ENCODE measurements at places on chromosomes 5 and 9.

GRCh38 chr9:129237164-129237611 lies 59.1 kb upstream of the IER5L start:
- DNase-seq: no peak

DNA sequence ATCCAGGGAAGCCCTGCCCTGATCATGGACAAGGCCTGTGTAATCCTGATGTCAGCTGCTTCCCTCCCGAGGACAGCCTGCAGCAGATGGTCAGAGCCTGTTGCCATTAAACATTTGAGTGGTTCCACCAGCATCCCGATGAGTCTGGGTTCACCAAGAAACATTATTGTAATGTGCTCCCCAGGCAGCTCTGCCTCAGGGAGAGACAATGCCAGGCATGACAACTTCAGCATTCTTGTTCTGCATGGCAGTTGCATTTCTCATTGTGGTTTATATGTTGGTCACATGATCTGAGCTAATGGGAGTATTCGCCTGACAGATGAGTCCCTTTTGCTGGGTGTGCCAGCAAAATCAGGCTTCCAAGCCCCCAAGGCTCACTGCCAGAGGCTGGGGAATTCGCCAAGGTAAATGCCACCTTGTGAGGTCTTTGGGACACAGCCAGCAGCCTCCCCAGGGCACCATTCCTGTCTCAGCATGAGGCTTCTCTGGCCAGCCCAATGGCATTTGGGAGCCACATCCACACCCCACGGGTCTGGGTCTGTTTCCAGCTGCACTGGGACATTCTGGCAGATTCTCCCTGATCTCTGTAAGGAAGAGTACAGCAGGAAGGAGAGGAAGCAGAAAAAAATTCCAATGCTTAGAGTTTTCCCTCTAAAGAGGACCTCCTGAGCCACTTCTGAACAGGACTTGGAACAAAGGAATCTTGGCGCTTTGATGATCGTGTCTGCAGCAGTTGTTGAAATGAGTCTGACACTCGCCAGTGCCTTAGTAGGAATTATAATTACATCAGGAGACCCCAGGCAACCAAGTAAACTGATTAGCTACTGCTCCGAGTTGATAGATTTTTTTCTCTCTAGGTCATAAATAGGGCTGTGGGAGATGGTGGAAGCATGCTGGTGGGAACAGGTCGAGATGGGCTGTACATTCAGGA lies 18.7 kb downstream of the KCNIP1 start:
- DNase-seq: peak; percentile 46

DNA sequence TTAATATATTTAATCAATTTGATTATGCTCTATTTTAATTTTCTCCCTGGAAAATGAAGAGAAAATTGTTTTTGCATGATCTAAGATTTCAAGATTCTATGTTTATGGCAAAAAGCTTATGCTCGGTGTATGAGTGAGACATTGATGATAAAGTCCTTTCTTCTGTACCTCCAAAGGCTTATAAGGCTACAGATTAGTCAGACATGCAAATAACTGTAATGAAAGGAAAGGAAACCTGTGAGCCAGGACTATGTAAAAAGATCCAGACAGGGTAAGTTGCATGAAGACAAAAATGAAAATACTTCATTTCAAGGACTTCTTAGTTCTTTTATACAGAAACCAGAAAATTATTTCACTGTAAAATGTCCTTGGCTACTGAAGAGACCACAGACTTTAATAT lies 52.2 kb upstream of the EDIL3 start:
- DNase-seq: no peak

DNA sequence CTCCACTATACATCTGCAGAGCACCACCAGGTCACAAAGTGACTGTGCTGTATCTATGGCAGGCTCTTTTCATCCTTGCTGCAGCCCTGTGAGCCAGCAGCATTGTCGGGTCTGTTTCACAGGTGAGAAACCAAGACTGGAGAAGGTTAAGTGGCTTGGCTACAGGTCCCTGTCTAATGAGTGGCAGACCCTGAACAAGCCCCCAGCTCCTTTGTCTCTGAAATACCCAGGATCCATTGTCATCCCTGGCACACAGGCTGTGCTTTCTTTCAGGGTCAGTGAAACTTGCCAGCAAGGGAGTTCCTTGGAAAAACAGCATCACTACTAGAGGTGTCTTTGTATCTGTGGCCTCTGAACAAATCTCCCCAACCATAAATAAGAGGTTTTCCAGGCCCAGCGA lies 27.6 kb upstream of the CXCL14 start:
- DNase-seq: no peak

- DNase-seq: no peak
Observed at GRCh38 chr5:171505473-171506043, 86.1 kb downstream of the FGF18 start.

GRCh38 chr5:171355302-171355724 lies 32.3 kb upstream of the NPM1 start:
- DNase-seq: no peak

DNA sequence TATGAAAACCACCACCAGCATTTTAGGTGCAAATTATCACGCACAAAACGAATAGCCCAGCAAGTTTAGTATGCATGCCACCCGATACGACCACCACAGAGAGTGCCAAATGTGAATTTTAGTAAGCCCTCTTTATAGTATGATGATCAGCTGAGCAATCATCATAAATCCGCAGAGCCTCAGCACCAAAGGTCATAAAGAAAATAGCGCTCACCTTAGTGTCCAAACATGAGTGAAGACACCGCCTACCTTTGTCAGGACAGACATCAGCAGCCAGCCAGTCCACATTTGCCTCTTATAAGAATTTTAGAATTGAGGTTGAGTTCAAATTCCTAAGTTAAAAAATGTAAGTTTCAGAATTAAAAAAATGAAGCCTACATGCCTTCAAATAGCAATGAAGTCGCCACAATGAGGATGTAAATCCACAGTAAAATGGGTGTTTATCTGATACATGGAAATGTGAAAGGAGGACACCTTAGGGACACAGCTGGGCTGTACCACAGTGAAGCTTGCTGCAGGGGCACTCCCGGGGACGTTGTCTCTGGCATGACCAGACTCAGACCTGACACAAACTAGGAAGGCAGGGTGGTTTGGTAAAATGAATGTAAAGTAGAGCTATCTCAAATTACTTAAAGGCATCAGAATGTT lies 149.0 kb downstream of the AUH start:
- no peak for DNase-seq

GRCh38 chr5:38743562-38743961 lies 102.2 kb upstream of the OSMR start:
- DNase-seq: no peak

DNA sequence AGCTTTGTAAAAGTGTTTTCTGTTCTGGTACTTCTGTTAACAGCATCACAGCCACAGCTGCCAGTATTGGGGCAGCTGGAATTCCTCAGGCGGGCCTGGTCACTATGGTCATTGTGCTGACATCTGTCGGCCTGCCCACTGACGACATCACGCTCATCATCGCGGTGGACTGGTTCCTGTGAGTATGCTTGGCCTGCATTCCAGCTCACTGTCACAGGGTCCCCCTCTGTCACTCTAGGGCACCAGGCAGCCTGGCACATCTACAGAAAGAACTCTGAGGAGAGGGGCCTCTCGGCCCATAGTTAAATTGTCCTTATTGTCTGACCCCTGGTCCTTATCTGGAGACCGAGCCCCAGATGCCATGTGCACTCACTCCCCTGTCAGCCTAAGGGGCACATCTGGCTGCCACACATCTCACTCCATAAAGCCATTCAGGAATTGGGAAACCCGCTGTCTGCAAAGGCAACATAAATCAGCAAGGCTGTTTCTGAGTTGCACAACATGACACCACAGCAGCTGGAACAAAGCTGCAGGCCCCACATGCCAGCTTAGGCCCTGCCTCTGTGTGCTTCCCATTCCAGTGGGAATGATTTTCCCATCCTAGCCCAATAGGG lies 77.5 kb downstream of the SLC1A3 start:
- DNase-seq: no peak

GRCh38 chr9:95286151-95286550 lies 31.4 kb downstream of the FANCC start:
- DNase-seq: no peak

DNA sequence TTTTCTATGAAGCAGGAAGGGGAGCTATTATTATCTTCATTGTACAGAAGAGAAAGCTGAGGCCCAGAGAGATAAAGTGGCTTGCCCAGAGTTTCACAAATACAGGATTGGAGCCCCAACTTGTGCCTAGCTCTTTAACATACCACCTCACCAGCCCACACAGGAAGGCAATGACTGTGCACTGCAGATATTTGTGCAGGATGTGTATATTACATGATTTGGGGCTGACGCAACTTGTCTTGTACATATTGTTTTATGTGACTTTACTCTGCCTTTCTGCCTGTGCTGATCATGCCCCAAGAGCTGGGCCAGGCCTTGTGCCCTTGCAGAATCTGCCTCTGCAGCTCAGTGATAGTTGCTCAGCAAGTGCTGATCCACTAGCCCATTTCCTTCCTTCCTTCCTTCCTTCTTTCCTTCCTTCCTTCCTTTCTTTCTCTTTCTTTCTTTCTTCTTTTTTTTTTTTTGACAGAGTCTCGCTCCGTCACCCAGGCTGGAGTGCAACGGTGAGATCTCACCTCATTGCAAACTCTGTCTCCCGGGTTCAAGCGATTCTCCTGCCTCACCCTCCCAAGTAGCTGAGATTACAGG lies 106.6 kb upstream of the TBCA start:
- DNase-seq: no peak

- DNase-seq: no peak
Observed at GRCh38 chr5:162052676-162053075, 14.9 kb upstream of the GABRG2 start.

DNA sequence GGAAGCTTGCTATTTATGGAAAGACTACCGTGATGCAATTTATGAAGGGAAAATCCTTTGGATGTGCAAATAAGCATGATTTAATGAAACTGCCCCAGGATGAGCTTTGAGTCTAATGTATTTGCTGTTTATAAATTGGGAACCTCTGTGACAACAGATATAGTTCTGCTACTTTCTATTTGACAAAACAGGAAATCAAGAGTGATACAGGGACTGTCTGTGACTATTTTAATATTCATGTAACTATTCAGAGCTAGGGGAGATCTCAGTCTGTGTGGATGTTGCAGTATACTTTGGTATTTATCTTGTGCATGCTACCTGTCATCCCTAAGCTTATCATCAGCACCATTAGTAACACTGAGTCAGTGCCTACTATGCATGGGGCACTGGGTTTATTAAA lies 132.1 kb downstream of the PDZD2 start:
- no peak for DNase-seq

DNA sequence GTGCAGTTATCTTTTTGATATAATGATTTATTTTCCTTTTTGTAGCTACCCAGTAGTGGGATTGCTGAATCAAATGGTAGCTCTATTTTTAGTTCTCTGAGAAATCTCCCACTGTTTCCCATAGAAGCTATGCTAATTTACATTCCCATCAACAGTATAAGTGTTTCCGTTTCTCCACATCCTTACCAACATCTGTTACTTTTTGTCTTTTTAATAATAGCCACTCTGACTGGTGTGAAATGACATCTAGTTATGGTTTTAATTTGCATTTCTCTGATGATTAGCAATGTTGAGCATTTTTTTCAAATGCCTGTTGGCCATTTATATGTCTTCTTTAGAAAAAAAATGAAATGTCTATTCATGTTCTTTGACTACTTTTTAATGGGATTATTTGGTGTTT lies 94.7 kb downstream of the SERINC5 start:
- no peak for DNase-seq

- DNase-seq: no peak
Observed at GRCh38 chr5:126497506-126497905, 74.3 kb downstream of the GRAMD2B start.

DNA sequence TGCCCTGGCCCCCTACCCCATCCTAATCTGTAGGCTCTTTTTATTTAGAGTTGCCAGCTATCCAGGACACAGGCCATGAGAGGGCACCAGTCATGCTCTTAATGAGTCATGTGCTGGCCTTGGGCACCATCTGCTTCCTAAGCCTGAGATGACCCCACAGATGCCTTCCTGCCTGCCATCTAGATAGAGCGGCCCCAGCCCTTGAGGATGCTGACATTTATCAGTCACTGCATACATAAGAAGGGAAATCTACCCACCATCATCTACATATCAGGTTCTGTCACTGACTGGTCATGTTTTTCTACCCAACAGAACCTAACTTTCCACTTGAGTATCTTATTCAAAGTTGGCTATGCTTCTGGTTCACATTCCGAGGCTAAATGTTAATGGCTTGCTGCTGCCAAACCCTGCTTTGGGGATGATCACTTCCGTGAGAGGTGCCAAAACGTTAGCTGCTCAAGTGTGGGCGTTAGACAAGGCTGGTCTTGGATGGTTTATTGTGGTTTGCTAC lies 49.9 kb upstream of the TTC23L start:
- no peak for DNase-seq

DNA sequence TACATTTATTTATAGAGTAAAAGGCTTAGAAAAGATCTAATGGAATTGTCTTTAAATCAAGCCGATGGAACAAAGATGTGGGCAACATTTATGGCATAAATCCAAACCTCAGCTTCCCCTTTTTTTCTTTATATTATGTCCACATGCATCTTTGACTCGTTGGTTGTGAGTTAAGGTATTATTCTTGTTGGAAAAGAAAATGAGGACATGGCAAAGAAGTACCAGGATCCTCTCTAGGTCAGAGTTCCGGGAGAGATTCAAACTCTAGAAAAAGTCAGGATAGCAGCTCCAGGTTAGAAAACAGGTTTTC lies 508 bp upstream of the NME5 start:
- DNase-seq: no peak

- no peak for DNase-seq
Observed at GRCh38 chr5:132072070-132072469, 1.5 kb upstream of the CSF2 start.

- DNase-seq: no peak
Observed at GRCh38 chr9:80086822-80087345, 515.1 kb downstream of the TLE4 start.

DNA sequence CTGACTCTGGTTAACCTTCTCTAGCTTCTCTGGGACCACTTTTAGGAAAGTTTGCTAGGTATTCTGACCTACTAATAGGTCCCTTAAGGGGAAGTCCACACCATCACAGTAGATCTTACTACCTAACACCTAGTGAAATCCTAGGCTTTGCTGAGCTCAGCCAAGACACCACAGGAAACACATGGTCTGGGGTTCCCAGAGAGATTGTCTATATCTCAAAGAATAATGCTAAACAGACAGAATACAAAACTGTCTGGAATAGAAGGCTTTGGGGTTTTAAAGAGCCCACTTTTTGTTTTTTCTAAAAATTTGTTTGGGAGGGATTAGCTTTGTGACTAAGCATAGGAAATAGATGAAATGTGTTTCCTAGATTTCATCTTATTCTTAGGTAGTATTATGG lies 395.1 kb downstream of the ARHGEF28 start:
- no peak for DNase-seq

DNA sequence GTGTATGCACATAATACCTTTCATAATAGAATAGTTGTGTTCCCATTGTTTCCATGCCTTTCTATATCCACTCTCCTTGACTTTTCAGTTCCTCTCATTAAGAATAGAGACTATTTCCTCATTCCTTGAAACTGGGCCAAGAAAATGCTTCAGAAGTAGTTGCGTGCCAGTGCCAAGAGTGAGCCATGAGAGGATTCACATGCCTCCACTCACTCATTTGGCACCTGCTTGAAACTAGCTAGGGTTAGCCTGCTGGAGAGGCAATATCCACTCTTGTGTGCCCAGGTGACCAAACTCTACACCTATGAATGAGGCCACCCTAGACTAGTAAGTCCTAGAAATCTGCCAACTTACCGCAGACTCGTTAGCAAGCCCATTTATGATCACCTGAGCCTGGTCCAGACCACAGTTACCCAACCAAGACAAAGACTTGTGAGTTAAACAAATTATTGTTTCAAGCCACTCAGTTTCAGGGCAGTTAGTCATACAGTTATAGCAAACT lies 276.3 kb downstream of the EPB41L4A start:
- no peak for DNase-seq

- DNase-seq: no peak
Observed at GRCh38 chr9:76403352-76403751, 9.1 kb upstream of the RFK start.

All from T1000 (cell line).